T-helper 1 cell treated with Interleukin-12 subunit alpha and Interleukin-12 subunit beta and Interleukin-4 antibody, amounts not matched to agents 30 ng/mL and 1 ng/mL, for 36 hours (primary cell): ENCODE measurements at places on chromosomes 11 and 22. TPM values are rescaled to one million over a fixed set of nuclear protein-coding genes. Genes with fewer than 3 reads are reported as not detected.

Gene GLB1L2
- 2.7 and 3.1 TPM in 2 replicates for total RNA-seq

Gene VSIG10L2
- not detected in 2 replicates for total RNA-seq

Gene CALCB
- 1.7 and 1.8 TPM in 2 replicates for total RNA-seq

Gene PLET1
- total RNA-seq, result not detected in 2 replicates

Gene SMIM35
- 0.25 and 0.49 TPM in 2 replicates for total RNA-seq

Gene CRYBB2
- 0.27 TPM in 1 of 2 replicates, not detected in the other for total RNA-seq

Gene SMC1B
- 0.44 TPM in 2 replicates for total RNA-seq

Gene OR51E2
- total RNA-seq, result not detected in 2 replicates

Gene MUC5B
- not detected in 2 replicates for total RNA-seq

Gene CRYBA4
- total RNA-seq, result 0.27 TPM in 1 of 2 replicates, not detected in the other

Gene PLEKHB1
- total RNA-seq, result 3.8 and 4.7 TPM in 2 replicates

Gene PKDREJ
- total RNA-seq, result not detected in 2 replicates

Gene SBF2
- total RNA-seq, result 5.3 and 6.1 TPM in 2 replicates

Gene ANKK1
- 0.17 and 0.25 TPM in 2 replicates for total RNA-seq

Gene GAL3ST1
- total RNA-seq, result not detected in 2 replicates

Gene KIAA1671
- total RNA-seq, result 22.4 and 22.9 TPM in 2 replicates

Gene OR10D3
- not detected in 2 replicates for total RNA-seq

Gene KREMEN1
- total RNA-seq, result not detected in 2 replicates

Gene SCARF2
- 0.61 and 0.86 TPM in 2 replicates for total RNA-seq

Gene SEPTIN3
- 7.2 and 8.2 TPM in 2 replicates for total RNA-seq

Gene KCNJ11
- total RNA-seq, result 0.42 and 0.61 TPM in 2 replicates

Gene KCNC1
- not detected in 2 replicates for total RNA-seq

Gene SVIP
- 34.2 and 37.1 TPM in 2 replicates for total RNA-seq
